ENCODE measurements at places on chromosomes 1 and 21. TPM values are rescaled to one million over a fixed set of nuclear protein-coding genes. Genes with fewer than 3 reads are reported as not detected.

DMBX1 gene
- total RNA-seq, result not detected

AUNIP gene
- 4.8 TPM for total RNA-seq

CD5L gene
- not detected for total RNA-seq

PTPN7 gene
- total RNA-seq, result not detected

SORT1 gene
- 3.0 TPM for total RNA-seq

SLC22A15 gene
- 7.2 TPM for total RNA-seq

LDLRAD1 gene
- total RNA-seq, result not detected

CFHR4 gene
- total RNA-seq, result not detected

DNA sequence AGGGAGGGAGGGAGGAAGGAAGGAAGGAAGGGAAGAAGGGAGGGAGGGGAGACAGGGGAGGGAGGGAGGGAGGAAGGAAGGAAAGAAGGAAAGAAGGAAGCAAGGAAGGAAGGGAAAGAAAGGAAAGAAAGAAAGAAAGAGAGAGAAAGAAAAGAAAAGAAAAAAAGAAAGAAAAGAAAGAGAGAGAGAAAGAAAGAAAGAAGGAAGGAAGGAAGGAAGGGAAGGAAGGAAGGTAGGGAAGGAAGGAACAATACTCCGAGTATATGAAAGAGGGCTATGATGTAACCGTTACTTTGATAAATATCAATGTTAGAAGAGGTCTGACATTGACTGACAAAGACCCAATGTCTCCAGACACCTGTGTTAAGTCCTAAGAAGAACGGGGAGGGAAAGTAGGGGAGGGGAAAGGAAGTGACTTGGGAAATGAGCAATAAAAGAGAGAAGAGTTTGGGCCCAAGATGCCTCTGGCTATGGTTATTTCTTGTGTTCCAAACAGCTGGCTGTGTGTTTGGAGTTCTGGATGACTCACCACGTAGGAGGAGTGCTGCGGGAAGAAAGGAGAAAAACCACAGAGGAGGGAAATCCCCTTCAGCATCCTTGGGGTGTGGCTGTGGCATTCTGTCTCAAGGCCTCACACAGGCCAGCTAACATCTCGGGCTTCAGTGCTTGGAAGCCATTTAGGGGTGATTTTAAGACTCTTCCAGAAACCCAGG is 37.0 kb upstream of the RXRG start:
- DNase-seq, result peak; percentile 85

- DNase-seq, result no peak
Observed at GRCh38 chr1:233081735-233082134, 131.3 kb downstream of the NTPCR start.

DNA sequence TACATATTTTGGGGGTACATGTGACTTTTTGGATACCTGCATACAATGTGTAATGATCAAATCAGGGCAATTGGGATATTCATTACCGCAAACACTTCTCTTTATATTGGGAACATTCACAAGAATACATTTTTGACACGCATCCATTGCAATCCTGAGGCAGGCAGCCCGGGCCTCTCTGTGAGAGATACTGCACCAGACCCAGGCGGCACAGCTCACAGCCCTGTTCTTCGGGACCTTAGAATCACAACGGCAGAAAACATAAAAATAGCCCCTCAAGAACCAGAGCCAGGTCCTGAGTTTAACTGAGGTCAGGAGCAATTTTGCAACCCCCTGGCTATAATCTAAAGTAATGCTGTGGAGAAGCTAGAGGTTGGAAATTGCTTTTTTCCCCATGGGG is 90.8 kb upstream of the PGBD5 start:
- DNase-seq, result no peak

- peak; percentile 63 for DNase-seq
Observed at GRCh38 chr1:215523128-215523861, 43.8 kb upstream of the KCTD3 start.

GRCh38 chr1:36881541-36881940 is 152.8 kb downstream of the GRIK3 start:
- DNase-seq, result no peak

DNA sequence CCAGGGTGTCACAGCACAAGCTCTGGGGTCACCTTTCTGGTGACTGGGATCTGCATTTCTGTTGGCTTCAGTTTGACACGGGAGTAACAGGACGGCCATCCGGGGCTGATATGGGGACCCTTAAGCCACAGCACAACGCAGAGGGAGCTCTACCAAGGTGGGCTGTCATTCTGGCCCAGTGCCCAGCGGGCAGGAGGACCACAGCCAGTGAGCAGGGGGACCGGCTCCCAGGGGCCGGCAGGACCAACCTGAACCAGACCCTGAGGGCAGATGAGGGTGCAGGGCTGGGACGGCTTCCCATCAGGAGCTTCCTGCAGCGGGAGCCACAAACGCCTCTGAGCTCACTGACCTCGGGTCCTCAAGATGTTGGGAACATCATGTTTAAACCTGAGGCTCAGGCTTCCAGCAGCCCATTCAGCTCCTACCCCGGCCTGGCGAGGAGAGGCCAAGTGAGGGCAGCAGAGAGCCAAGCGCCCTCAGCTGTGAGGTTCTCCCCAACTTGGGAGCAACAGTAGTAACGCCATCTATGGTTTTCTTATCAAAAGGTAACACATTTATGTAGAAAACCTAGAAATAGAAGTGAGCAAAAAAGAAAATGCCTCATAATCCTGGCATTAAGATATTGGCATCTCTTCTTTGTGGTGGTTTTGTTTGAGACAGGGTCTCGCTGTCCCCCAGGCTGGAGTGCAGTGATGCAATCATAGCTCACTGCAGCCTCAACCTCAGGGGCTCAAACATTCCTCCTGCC is 26.8 kb downstream of the TMEM201 start:
- DNase-seq, result peak; percentile 37

DNA sequence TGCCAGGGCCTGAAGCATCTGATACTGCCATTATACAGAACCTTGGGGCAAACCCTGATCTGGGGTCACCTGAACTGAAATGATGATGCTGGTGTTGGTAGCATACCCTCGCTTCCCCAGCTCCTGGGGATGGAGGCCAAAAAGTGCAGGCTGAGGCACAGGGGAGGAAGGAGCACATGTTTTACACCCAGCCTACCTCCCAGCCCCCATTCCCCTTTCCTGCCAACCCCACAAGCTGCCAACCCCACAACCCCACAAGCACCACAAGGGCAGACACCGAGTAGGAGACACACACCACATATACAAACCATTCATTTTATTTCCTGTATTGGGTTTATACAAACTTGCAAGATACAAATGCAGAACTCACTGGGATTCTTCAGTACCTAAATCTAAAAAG is 4.8 kb upstream of the GOLT1A start:
- no peak for DNase-seq

DNA sequence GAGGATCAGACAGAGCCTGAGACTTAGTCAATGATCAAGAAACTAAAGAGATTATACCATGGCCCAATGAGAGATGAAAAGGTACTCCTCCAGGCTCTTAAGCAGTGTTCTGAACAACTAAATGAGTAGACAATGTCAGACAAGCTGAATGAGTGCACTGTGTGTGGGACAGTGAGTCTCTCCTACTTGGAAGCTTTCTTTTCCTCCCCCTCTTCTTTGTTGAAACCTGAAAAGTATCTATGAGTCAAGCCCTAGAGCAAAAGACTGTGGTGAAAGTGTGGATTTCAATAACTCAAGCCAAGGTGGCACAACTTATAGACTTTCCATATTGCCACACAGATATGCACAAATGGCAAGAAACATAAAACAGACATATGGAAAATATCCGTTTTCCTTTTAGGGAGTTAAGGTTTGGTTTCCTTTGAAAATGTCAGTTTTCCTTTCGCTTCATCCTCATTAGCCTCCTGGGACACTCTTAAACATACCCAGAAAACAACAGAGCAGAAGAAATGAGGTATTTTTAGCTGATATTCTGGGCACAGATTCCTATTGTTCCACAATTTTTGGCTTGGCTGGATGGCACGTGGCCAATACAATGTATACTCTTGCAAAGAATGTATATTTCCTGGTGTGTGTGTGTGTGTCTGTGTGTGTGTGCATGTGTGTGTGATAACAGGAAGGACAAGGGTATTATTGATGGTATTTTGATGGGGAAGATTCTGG is 96.6 kb downstream of the LMX1A start:
- DNase-seq, result no peak

- peak; percentile 97 for DNase-seq
Observed at GRCh38 chr1:121558514-121558913, 373.7 kb downstream of the SRGAP2C start.

GRCh38 chr21:35478161-35479064 is 429.3 kb upstream of the RUNX1 start:
- peak; percentile 76 for DNase-seq

- DNase-seq, result no peak
Observed at GRCh38 chr1:30378003-30378596, 345.3 kb downstream of the MATN1 start.

DNA sequence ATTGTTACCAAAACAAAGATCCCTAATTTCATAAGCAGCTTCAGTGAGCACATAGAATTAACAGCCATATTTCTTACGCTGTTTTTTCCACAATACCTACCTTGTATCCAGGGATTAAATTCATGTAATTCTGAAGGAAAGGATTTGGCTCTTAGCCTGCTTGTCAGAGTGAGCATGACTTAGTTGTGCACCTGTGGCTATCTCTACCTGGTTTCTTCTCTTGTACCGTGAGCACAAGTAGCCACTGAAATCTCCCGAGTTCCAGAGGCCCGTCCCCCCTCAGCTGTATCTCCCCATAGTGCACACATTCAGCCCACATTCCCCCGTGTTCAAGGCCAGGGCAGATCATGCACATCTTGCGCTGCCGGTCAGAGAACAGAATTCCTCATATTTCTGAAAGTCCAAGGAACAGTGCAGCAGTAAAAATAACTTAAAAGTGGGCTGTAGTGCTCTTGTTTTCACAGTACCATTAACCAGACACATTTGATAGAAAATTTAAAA is 2.3 kb downstream of the TENT5C start:
- DNase-seq, result no peak

DNA sequence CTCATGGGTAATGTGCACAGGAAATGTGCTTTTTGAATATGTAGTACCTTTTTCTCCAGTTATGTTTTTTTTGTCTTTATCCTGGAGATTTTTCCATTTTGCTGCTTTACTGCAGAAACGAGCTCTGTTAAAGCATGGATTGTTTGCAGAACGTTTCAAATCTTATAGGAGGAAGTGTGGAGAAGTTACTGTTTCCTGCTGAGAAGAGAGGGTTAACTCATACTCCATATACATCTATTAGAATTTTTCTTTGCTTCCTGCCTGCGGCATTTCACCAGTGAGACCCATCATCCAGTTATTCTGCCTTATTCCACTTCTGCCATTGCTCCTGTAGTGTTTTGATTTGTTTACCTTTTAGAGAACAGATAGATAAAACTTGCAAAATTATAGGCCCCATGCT is 2.0 kb downstream of the RPRD2 start:
- peak; percentile 16 for DNase-seq

Measured in fibroblast of the aortic adventitia (primary cell).